ENCODE measurements at places on chromosomes 2 and 18.

- no peak overlapping the region for H3K27ac ChIP-seq
- no peak for DNase-seq
- H3K27me3 ChIP-seq = no peaks in the 10 kb centered on the region
- no peak overlapping the region for H3K4me3 ChIP-seq
Observed at GRCh38 chr2:33372940-33373553, 103.4 kb upstream of the RASGRP3 start.

DNA sequence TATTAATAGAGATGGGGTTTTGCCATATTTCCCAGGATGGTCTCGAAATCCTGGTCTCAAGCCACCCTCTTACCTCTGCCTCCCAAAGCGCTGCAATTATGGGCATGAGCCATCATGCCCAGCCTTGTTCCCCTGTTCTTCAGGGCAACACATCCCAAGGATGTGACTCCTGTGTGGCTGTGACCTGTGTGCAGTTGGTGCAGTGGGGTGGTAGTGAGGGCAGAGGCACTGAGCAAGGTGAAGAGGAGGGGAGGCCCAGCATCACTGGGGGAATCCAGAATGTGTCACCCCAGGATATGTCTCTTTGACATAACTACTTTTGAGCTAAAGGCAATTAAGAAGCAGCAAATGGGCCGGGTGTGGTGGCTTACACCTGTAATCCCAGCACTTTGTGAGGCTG is 23.4 kb downstream of the CENPA start:
- H3K36me3 ChIP-seq = no peaks in the 10 kb centered on the region
- DNase-seq = no peak
- no peaks in the 10 kb centered on the region for H3K4me1 ChIP-seq
- no peak overlapping the region for H3K4me3 ChIP-seq

DNA sequence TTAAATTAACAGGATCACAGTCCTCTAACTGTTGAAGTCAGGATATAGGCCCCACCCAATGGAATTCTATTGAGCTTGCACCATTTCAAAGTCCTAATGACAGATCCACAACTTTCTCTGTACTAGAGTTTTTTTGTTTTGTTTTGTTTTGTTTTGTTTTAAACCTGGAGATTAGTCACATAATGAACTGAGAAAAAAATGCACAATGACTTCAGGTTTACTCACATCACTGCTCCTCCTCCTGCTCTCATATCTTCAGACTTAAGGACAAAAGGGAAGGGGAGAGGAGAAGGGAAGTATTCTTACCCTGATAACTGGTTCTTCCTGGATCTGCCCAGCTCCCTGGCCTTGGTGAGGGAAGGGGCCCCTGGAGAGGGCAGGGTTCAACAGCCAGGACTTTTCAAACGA is 208.2 kb upstream of the EPHA4 start:
- H3K27ac ChIP-seq = no peak overlapping the region
- no peaks in the 10 kb centered on the region for H3K36me3 ChIP-seq
- DNase-seq = no peak
- H3K27me3 ChIP-seq = no peaks in the 10 kb centered on the region
- no peak overlapping the region for H3K4me3 ChIP-seq
- H3K4me1 ChIP-seq = peaks cover 3% of the 10 kb centered on the region

GRCh38 chr2:134146161-134146560 is 107.7 kb upstream of the MGAT5 start:
- H3K4me1 ChIP-seq = peaks cover 17% of the 10 kb centered on the region
- H3K27ac ChIP-seq = no peak overlapping the region
- H3K27me3 ChIP-seq = no peaks in the 10 kb centered on the region
- no peaks in the 10 kb centered on the region for H3K36me3 ChIP-seq
- DNase-seq = no peak

GRCh38 chr18:9673296-9674251 is 34.5 kb upstream of the RAB31 start:
- no peaks in the 10 kb centered on the region for H3K27me3 ChIP-seq
- no peaks in the 10 kb centered on the region for H3K4me1 ChIP-seq
- no peak overlapping the region for H3K27ac ChIP-seq
- no peaks in the 10 kb centered on the region for H3K36me3 ChIP-seq

GRCh38 chr2:169272010-169272409 is 90.3 kb downstream of the LRP2 start:
- no peak overlapping the region for H3K27ac ChIP-seq
- no peaks in the 10 kb centered on the region for H3K36me3 ChIP-seq
- no peak for DNase-seq
- no peaks in the 10 kb centered on the region for H3K27me3 ChIP-seq
- no peaks in the 10 kb centered on the region for H3K4me1 ChIP-seq
- no peak overlapping the region for H3K4me3 ChIP-seq

DNA sequence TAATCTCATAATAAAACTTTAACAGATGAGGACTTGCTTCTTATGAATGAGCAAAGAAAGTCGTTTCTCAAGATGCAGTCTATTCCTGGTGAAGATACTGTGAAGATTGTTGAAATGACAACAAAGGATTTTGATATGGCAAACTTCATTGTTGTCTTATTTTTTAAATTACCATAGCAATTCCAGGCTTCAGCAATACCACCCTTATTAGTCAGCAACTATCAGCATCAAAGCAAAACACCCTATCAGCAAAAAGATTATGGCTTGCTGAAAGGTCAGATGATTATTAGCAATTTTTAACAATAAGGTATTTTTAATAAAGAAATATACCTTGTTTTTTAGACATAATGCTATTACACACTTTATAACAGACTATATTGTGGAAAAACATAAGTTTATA is 88.3 kb downstream of the COL5A2 start:
- H3K27me3 ChIP-seq = no peaks in the 10 kb centered on the region
- H3K4me3 ChIP-seq = no peak overlapping the region
- no peak overlapping the region for H3K27ac ChIP-seq
- no peaks in the 10 kb centered on the region for H3K36me3 ChIP-seq

GRCh38 chr18:35616664-35617423 is 35.3 kb downstream of the GALNT1 start:
- no peak for DNase-seq
- no peaks in the 10 kb centered on the region for H3K36me3 ChIP-seq
- 0 out of 2 replicates have a peak overlapping the region, but pooled peaks have one; percentile 2 for H3K27ac ChIP-seq
- no peak overlapping the region for H3K4me3 ChIP-seq
- H3K27me3 ChIP-seq = no peaks in the 10 kb centered on the region

- no peaks in the 10 kb centered on the region for H3K27me3 ChIP-seq
- H3K4me3 ChIP-seq = no peak overlapping the region
- no peak overlapping the region for H3K27ac ChIP-seq
- H3K36me3 ChIP-seq = no peaks in the 10 kb centered on the region
Observed at GRCh38 chr2:10558281-10559030, 110.3 kb upstream of the ODC1 start.

DNA sequence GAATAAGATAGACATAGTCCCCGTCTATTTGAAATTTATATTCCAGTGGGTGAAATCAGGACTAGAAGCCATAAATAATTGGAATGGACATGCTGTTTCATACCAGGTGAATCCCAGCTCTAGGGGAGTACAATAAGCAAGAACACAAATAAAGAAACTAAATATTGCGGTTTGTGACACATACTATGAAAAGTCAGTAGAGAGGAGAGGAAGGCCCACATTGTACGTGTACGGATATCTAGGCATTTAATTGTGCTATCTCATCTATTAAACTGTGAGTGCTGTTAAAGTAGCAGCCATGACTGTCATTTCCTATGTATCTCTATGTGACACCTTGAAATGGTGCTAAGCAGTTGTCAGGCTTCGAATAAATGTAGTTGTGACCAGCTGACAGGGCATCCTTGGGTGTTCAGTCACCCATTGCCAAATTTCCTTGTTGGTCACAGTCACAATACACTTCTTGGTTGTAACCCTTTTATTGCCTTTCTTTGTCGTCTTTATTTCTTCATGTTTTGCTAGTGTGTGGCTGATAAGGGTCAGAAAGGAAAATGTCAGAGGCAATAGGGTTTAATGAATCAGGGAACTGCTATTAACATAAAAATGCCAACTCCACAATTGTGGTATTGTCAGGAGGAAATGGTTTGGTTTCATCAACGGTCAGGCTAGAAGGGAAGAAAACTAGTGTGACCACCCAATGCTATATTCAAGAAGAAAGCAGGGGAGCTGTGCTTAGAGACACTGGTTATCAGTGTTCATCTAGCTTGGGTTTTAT is 31.5 kb downstream of the CPO start:
- H3K27me3 ChIP-seq = no peaks in the 10 kb centered on the region
- peaks cover 3% of the 10 kb centered on the region for H3K4me1 ChIP-seq
- no peaks in the 10 kb centered on the region for H3K36me3 ChIP-seq
- DNase-seq = no peak
- no peak overlapping the region for H3K4me3 ChIP-seq

GRCh38 chr2:100964681-100965169 is 37.4 kb upstream of the RPL31 start:
- H3K27ac ChIP-seq = no peak overlapping the region
- H3K36me3 ChIP-seq = no peaks in the 10 kb centered on the region
- H3K4me3 ChIP-seq = no peak overlapping the region
- H3K4me1 ChIP-seq = no peaks in the 10 kb centered on the region

DNA sequence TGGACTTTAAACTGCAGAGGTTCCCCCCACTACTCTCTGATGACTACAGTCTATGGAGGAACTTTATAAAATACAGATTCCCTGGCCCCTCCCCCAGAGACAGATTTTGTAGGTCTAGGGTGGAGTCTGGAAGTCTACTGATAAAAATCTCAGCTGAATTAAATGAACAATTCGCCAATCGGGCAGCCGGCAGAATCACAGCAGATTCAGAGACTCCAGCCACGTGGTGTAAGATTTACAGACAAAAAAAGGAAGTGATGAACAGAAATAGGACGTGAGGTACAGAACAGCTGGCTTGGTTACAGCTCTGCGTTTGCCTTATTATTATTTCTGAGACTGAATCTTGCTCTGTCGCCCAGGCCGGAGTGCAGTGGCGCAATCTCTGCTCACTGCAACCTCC is 21.4 kb upstream of the MTA3 start:
- no peaks in the 10 kb centered on the region for H3K27me3 ChIP-seq
- H3K4me3 ChIP-seq = no peak overlapping the region
- H3K4me1 ChIP-seq = peaks cover 4% of the 10 kb centered on the region

DNA sequence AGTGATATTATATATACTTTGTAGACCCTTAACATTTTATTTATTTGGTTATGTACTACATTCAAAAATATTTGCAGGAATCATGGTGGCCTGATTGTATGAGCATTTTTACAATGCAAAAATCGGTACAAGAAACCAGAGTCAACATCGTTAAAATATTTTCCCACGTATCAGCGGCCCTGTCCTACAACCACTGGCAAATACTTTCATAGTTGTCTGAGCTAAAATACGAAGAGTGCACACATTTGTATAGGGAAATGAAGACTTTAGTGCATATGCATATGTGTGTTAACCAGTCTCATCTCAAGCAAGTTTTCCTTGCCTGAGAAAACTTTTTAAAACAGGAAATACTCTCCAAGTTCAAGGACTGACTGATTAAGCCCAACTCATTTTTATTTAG is 35.9 kb downstream of the CCDC102B start:
- H3K4me3 ChIP-seq = no peak overlapping the region
- DNase-seq = no peak
- H3K36me3 ChIP-seq = no peaks in the 10 kb centered on the region
- H3K27ac ChIP-seq = no peak overlapping the region
- no peaks in the 10 kb centered on the region for H3K4me1 ChIP-seq
- H3K27me3 ChIP-seq = no peaks in the 10 kb centered on the region

GRCh38 chr18:75799449-75800330 is 372.2 kb upstream of the SMIM21 start:
- H3K27me3 ChIP-seq = no peaks in the 10 kb centered on the region
- no peak overlapping the region for H3K27ac ChIP-seq
- no peaks in the 10 kb centered on the region for H3K4me1 ChIP-seq
- H3K36me3 ChIP-seq = no peaks in the 10 kb centered on the region
- H3K4me3 ChIP-seq = no peak overlapping the region
- DNase-seq = no peak

DNA sequence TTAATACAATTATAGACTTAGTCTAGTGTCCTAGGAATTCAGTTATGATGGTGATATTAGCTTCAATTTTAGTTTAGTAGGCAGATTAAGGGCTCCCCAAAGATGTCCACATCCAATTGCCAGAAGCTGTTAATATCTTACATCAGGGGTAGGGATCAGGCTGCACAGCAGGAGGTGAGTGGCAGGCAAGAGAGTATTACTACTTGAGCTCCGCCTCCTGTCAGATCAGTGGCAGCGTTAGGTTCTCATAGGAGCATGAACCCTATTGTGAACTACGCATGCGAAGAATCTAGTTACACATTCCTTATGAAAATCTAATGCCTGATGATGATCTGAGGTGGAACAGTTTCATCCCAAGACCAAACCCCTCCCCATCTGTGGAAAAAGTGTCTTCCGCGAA is 54.9 kb downstream of the NYAP2 start:
- H3K27me3 ChIP-seq = no peaks in the 10 kb centered on the region
- H3K36me3 ChIP-seq = no peaks in the 10 kb centered on the region
- DNase-seq = no peak
- H3K27ac ChIP-seq = no peak overlapping the region
- no peak overlapping the region for H3K4me3 ChIP-seq
